Activated gamma-delta T cell treated with anti-CD3 and anti-CD28 coated beads, Interleukin-2, amount 50 U/mL, for 16 hours (primary cell): ENCODE measurements at places on chromosomes 11 and 22.

GRCh38 chr11:44831605-44832394 is 105.0 kb downstream of the TSPAN18 start:
- no peak for DNase-seq

- DNase-seq, result no peak
Observed at GRCh38 chr11:29005401-29005980, 897.3 kb downstream of the METTL15 start.

- no peak for DNase-seq
Observed at GRCh38 chr11:62622476-62623089, 797 bp upstream of the B3GAT3 start.

- DNase-seq, result no peak
Observed at GRCh38 chr11:1942558-1943260, 4.4 kb upstream of the MRPL23 start.

DNA sequence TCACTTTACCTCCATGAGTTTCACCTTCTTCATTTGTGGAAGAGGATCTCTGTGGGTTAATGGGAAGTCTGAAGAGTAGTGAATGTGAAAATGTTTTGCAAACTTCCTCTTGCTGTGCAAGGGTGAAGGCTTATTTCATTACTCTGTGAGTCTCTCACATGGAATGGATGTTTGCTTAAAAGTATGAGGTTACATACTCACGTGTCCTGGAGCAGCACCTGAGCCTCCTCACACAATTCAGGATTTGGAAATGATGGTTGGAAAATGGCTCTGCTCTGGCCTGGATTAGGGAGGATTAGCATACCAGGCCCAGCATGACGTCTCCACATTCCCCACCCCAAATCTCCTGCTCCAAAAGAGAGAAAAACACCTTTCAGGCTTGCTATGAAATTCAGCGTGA is 4.8 kb downstream of the GRAMD1B start:
- no peak for DNase-seq

DNA sequence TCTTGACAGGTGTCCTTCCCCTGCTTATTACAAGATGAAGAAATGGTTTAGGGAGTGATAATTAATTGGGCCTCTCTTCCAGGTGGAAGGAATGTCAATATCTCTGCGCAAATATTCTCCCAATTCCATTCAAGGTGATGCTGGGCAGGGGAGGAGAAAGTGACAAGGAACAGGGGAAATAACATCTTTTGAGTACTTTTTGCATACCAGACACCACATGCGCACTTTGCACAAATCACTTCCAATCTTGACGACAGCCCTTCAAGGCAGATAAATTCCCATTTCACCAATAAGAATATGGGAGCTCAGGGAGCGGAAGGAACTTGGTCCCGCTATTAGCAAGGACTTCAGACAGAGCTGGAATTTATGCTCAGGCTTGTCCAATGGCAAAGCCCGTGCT is 145.1 kb upstream of the TBCEL start:
- DNase-seq, result no peak

GRCh38 chr11:119478711-119479285 is 55.8 kb upstream of the THY1 start:
- DNase-seq, result no peak

GRCh38 chr11:108916290-108916689 is 251.4 kb downstream of the DDX10 start:
- DNase-seq, result no peak

GRCh38 chr11:91859666-91860065 is 365.0 kb upstream of the FAT3 start:
- no peak for DNase-seq

- no peak for DNase-seq
Observed at GRCh38 chr22:41844513-41844912, 11.6 kb downstream of the SREBF2 start.

DNA sequence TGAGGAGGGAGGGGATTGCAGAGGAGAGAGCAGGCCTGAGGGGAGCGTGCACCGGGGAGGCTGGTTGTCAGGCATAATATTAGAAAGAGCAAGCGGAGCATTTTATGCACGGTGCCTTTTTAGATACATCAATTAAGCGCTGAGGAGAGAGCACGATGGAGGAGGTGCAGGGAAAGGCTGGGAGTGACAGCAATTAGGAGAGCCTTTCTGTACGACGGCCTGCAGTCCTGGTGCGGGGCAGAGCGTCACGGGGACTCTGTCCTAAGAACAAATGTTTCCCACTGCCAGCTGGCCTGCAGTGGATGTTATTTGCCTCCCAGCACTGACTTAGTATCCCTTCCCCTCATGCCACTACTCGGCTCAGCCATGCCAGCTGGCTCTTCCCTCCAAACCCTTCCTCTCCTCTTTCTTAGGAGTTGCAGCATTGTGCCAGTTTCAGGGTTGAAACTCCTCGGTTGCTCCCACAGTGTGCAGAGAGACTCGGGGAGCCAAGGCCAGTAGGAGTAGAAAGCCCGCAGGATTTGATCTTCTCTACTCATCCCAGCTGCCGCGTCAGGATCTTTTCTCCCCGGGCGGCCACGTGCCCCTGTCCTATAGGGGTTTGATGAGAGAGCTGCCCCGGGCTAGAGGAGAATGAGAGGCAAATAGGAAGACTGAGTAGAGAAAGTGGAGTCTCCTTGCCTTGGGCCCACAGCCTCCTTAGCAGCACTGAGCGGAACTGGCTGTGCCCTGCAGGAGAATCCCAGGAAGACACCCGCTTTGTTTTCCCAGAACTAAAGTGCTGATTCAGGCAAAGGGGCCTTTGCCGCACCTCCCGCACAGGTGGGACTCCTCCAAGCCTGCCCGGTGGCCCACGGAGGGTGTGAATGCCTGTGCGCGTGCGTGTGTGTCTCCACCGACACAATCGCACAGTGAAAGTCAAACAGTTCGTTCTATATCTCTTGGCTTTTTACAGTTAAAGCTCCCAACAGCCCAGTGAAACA is 875.3 kb downstream of the NTM start:
- DNase-seq, result no peak

GRCh38 chr22:48112687-48113521 is 1350.5 kb downstream of the TBC1D22A start:
- no peak for DNase-seq

- DNase-seq, result no peak
Observed at GRCh38 chr22:41919357-41920224, 4.7 kb upstream of the SHISA8 start.

GRCh38 chr11:6402561-6402981 is 12.3 kb downstream of the SMPD1 start:
- peak; percentile 61 for DNase-seq

GRCh38 chr22:24887260-24887659 is 59.2 kb downstream of the LHFPL7 start:
- DNase-seq, result no peak

DNA sequence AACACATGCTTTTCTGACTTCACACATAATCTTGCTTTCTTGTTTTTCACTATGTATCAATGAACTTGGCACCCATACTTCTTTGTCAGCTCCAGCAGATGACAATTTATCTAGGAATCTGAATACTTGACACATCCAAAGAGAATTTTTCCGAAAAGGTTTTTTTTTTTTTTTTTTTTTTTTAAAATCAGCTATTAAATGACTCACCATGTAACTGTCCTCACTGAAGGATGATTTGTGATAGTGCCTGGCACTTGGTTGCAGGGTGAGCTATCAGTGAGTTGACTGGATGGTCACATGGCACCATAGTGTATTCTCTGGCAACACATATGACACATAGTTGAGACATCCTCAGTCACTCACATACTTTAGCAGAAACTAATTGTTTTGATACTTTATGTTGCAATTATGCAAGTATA is 133.4 kb upstream of the E2F8 start:
- no peak for DNase-seq

DNA sequence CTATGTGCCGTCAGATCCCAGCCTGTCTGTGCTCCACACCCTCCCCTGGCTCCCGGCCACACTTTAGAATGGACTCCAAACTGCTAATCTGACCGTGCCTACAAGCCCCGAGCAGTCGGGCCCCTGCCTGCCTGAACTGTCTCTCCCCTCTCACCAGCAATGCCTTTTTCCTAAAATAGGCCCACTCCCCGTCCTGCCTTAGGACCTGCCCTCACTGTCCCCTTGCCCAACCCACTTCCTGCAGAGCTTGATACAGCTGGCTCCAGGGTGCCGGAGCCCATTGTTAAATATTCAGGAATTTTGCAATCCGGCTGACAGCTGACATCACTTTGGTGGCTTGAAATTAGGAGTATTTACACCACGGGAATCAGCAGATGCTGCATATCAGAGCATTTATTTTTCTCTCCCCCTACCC is 21.4 kb downstream of the MN1 start:
- no peak for DNase-seq

GRCh38 chr22:42983470-42983869 is 31.5 kb downstream of the PACSIN2 start:
- no peak for DNase-seq

- DNase-seq, result no peak
Observed at GRCh38 chr11:79076526-79077115, 364.2 kb downstream of the TENM4 start.

DNA sequence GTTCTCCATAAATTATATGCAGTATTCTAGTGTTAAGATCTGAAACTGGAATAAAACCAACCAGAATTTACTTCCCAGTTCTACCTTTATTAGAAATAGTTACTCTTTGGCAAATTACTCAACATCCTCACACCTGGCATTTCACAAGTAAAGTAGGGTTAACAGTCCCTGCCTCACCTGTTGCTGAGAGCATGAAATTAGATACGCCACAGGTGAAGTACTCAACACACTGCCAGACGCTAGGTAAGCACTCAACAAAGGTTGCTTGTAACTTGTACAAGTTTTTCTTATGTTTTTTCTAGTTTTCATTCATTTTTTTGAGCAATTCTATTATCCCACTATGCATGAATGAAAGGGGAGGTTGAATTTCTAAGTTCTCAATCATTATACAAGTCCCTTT is 267.6 kb upstream of the ARHGAP42 start:
- DNase-seq, result no peak

GRCh38 chr11:72573072-72573854 is 101.0 kb downstream of the PDE2A start:
- DNase-seq, result no peak

- DNase-seq, result no peak
Observed at GRCh38 chr11:7538031-7538430, 24.2 kb downstream of the PPFIBP2 start.
